ENCODE measurements at places on chromosomes 6 and 20.

- DNase-seq, result no peak
Measured at GRCh38 chr6:23608931-23609435, 517.0 kb upstream of the NRSN1 start.

- no peak for DNase-seq
Measured at GRCh38 chr20:21781446-21782075, 76.1 kb downstream of the PAX1 start.

- no peak for DNase-seq
Measured at GRCh38 chr6:30900863-30901417, 7.1 kb upstream of the GTF2H4 start.

GRCh38 chr6:151357758-151358436, 33.5 kb downstream of the ZBTB2 start:
- DNase-seq, result no peak

DNA sequence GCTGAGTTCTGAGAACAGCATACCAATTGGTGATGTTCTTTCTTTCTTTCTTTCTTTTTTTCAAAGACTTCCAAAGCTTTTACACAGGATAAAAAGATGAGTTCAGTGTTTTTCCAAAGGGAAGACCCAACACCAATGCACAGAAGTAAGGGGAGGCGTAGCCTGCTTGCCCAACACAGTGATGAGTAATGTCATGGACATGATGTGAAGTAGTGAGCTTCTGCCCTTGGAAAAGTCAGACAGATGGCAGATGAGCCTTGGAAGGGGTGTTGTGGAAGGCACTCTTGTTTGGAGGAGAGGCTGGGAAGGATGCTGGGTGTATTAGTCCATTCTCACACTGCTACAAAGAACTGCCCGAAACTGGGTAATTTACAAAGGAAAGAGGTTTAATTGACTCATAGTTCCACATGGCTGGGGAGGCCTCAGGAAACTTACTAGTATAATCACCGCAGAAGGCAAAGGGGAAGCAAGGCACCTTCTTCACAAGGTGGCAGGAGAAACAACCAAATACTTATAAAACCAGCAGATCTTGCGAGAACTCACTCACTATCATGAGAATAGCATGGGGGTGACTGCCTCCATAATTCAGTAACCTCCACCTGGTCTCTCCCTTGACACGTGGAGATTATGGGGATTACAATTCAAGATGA, 12.6 kb downstream of the LRP11 start:
- DNase-seq, result no peak

- no peak for DNase-seq
Measured at GRCh38 chr6:38877721-38878120, 162.6 kb downstream of the DNAH8 start.

DNA sequence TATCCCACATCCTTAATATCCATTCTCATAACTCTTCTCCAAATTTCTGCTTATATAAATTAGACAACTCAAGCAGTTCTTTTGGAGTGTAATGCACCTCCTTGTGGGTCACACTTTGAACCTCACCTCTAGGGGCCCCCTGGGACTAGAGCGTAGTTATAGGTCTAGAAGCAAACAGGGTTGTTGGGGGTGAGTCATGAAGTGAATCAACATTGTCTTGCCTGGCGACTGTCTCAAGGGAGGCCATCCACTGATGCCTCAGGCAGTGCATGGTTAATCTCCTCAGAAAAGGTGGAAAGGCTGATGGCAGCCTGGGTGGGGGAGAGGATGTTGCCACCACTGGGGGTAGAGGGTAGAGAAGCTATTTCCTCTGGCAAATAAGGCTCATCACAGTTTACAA, 129.1 kb downstream of the TNFRSF21 start:
- DNase-seq, result no peak

DNA sequence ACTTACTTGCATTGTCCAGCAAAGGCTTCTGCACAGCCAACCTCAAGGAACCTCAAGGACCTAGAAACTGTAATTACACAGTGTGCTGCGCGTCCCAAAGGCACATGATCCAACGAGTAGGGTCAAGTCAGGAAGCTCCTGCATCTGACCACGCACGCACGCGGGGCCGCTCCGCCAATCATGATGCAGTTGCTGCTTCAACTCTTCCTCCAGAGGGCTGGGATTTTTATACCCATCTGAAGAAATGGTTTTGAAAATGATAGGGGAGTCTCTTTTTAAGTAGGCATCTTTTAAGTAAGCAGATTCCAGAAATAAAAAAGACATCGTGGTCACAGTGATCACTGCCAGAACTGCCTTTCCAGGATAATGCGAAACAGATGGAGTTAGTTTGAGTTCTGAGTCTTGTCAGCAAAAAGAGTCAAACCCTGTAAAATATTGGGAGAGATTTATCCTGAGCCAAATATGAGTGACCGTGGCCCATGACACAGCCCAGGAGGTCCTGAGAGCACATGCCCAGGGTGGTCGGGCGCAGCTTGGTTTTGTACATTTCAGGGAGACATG, 34.0 kb downstream of the KIF25 start:
- no peak for DNase-seq

DNA sequence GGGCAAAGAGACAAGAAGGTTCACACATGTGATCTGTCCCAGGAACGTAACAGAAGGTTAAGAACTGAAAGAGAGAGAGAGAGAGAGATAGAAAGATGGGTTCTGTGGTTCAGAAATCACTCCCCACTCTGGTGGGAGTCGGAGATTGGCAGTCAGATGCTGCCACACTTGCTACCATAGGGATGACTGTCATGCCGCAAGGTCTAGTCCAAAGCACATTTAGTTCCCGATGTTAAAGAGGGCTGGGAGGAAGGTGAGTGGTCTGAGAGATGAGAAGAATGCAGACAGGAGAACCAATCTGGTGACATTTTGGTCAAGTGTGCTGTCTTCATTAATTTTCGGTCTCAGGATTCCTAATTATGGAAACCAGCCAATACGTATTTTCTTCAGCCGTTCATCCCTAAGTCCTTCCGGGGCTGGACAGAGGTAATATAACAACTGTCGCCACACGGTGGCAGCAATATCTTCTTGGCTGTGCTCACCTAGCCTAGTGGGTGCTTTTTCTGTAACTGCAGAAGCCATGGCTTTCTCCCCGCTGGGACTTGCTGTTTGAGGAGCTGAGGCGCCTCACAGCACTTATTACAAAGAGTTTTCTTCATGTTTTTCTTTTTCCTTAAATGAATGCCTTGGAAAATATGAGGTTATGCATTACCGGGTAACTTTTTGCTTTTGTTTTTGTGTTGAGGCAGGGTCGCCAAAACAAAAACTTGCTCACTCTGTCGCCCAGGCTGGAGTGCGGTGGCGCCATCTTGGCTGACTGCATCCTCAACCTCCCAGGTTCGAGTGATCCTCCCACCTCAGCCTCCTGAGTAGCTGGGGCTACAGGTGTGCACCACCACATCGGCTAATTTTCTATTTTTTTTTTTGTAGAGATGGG, 46.0 kb downstream of the SLC35D3 start:
- DNase-seq, result peak; percentile 72

GRCh38 chr20:43959079-43959919, 44.6 kb downstream of the TOX2 start:
- no peak for DNase-seq

DNA sequence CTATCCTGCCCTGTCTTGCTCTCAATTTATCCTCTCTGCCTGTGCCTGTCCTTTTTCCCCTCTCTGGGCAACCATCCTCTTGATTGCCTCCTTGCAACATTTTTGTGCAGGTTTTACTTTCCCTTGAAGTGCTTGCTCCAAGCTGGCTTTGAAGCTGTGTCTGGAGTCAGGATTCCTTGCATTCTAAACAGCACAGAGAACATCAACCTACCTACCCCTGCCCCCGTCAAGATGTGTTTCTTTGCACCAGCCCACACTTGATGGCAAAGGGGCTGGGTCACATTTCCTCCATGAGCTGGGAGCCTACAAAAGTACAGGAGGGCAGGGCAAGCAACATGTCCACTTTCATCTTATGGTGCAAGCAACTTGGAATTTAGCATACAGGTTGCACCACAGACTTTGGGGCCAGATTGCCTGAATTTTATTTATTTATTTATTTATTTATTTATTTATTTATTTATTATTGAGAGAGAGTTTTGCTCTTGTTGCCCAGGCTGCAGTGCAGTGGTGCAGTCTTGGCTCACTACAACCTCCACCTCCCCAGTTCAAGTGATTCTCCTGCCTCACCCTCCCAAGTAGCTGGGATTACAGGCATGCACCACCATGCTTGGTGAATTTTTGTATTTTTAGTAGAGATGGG, 206.3 kb downstream of the COL19A1 start:
- no peak for DNase-seq

DNA sequence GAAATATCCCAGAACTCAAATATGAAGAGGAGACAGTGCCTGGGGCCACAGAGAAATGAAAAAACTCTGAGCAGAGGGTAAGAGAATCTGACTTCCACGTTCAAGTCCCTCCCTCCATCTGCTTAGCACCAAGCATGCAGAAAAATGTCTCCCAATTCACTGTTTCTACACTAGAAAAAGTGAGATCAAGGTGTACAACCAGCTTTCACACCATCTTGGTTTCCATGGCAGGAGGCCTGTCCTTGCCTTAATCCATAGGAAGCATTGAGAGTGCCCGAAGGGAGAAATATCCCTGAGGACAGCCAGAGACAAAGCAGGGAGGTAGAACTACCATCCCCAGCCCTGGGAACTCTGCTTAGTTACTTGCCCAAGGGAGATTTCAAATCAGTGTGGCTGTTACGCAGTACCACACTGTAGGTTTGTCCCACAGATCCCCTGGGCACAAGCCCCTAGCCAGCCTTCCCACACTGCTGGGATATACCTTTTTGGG, 82.9 kb downstream of the SCML4 start:
- no peak for DNase-seq

DNA sequence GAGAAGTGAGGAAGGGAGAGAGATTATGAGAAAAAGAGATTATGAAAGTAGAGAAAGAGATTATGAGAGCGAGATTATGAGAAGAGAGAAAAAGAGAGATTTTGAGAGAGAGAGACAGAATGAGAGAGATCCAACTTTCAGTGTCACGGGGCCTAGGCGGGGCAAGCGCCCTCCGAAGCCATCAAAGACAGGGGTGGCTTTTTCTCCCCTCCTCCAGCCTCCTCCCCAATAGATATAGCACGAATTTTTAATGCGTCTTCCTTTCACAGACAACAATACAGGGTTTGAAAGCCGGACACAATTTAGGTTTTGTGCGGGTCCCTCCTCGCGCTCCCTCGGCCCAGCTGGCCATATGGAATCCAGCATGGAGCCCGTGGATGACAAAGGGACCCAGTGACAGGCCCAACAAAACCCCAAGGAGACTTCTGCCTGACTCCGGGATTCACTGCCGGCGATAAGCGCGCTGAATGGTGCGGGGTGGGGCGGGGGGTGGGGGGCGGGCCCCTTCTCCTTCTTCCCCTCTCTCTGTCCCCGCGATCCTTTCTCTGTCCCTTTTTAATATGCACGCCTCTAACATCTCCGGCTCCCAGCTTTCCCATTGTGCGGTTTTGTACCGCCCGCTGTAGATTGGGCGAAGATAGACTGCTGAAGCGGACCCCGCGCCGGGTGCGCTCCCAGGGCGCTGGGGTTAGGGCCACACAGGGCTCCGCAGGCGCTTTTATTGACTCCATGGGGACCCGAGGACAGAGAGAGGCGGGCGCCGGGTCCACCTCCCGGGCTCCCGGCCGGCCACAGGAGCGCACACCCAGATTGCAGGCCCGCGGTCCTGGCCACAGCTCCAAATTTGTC, 5.4 kb downstream of the NKX2-2 start:
- no peak for DNase-seq

GRCh38 chr6:47160702-47161101, 118.6 kb upstream of the ADGRF1 start:
- no peak for DNase-seq

DNA sequence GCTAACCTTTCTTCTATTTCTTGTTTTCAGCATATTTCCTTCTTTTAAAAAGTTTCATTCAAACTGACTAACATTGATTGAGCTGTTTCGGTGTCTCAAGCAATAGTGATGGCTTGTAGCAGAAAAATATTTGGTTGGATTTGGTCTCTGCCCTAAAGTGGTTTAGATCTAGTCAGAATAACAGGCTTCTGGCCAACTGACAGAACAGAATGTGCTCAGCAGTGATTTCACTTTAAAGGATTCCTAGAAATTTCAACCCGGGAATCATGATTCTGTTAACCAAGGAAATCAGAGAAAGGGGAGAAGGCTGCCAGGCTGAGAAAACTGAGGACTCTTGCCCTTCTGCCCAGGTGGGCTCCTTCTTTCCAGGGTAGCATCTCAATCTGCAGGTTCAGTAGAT, 16.6 kb upstream of the GSTA1 start:
- DNase-seq, result no peak

DNA sequence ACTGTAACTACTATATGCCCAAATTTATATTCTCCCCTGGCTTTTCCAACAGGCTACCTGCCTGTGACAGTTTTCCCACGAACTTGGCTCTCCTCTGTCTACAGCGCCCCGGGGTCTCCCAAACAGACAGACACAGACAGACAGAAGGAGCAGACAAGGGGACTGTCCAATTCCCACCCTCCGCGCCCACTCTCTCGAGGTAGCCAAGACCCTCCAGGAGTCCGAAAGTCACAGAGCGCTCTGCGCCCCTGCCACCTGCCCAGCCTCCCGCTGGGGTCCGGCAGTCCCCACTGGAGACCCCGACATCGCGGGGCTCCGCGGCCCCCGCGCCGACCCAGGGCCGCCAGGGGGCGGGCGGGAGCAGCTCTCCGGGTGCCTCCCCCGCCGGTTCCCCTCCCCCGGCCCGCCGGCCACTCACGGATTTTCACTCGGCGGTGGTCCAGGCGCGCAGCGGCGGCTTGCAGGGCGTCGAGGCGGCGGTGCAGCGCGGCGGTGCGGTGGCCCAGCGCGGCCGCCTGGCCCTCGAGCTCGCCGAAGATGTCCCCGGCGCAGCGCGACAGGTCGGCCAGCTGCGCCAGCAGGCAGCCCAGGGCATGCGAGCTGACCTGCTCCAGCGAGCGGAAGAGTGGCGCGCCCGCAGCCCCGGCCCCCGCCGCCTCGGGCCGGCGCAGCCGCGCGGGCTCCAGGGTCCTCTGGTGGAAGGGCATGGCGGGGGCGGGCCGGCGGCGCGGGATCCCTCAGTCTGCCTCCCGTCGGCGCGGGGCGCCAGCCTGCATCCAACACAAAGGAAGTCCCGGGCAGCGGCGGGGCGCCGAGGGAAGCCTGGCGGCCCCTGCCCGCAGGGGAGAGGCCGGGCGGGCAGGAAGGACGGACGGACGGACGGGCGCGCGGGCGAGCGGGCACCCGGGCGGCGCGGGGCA, 81.3 kb upstream of the CCDC28A start:
- peak; percentile 45 for DNase-seq

GRCh38 chr6:154511791-154512190, 1.3 kb upstream of the CNKSR3 start:
- DNase-seq, result peak; percentile 49

DNA sequence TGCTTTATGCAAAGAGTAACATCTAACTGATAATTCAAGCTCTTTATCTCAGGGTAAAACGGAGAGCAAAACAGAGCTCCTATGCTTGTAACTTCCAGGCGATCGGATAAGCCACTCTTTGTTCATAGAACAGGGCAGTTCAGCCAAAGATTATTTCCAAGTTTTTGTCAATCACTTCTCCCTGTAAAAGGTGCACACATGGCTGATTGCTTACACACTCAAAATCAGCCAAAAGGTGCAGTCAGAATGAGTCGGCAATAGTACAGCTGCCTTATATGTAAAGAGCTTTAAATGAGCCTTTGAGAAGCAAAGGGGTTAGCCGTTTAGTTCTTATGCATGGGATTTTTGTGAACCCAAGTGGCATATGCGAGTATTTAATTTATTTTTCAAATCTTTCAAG, 449.6 kb upstream of the POU3F2 start:
- no peak for DNase-seq
